Naive thymus-derived CD8-positive, alpha-beta T cell (primary cell): ENCODE measurements at places on chromosomes 6 and 20. TPM values are rescaled to one million over a fixed set of nuclear protein-coding genes. Genes with fewer than 3 reads are reported as not detected.

- DNase-seq: no peak
These were observed 594 bp downstream of the ARFGEF3 start for GRCh38 chr6:138162111-138162954.

- DNase-seq: no peak
These were observed 171.7 kb downstream of the WDR27 start for GRCh38 chr6:169529931-169530751.

- no peak for DNase-seq
These were observed 295.9 kb downstream of the PACRG start for GRCh38 chr6:163023700-163024099.

- DNase-seq: no peak
These were observed 86.7 kb upstream of the KCNQ5 start for GRCh38 chr6:72535124-72535523.

GRCh38 chr6:130945401-130945919 lies 117.6 kb downstream of the EPB41L2 start:
- DNase-seq: no peak

DNA sequence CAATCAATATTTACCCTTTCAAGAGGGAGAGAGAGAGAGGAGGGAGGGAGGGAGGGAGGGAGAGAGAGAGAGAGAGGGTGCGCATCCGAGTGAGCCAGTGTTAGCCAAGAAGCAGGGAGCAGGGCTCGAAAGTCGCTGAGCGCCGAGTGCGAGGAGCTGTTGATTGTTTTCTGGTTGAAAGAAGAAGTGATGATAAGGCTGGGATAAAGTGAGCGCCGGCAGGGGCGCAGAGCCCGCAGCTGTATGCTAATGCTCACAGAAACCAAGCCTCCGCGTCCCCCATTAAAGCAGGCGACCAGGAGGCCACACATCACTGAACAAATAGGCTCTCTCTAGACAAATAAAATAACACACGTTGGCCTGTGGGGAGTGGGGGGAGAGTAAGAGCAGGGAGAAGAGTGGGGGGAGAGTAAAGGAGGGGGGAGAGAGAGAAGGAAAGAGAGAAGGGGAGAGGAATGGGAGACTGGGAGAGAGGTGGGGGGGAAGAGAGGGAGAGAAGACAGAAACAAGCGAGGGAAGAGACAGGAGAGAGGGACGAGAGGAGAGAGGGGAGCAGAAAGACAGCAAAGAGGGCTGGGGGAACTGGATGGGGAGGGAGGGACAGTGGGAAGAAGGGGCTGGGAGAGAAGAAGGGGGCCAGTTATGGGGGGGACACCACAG lies 5.0 kb upstream of the INSM1 start:
- DNase-seq: no peak

DNA sequence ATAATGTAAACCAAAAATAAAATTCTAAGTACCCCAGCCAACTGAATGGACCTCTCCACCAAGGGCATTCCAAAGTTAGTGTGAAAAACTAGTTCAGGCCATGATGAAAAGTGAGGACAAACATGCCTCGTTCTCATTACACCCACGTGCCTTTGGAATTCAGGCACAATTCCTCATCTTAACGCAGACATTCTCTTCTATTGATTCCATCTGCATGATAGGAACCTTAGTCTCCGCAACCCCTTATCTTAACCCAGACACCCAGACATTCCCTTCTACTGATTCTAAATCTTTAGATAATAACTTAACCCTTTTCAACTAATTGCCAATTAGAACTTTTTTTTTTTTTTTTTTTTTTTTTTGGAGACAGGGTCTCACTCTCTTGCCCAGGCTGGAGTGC lies 7.6 kb upstream of the SERPINB6 start:
- no peak for DNase-seq

- DNase-seq: no peak
These were observed 80.6 kb downstream of the CDYL start for GRCh38 chr6:4856785-4857184.

GRCh38 chr20:51767867-51768758 lies at the start of gene ATP9A:
Gene ATP9A (minus strand): TSS chr20:51768390. CDS start chr20:51768369, 21 bp downstream.
- no peak for DNase-seq

DNA sequence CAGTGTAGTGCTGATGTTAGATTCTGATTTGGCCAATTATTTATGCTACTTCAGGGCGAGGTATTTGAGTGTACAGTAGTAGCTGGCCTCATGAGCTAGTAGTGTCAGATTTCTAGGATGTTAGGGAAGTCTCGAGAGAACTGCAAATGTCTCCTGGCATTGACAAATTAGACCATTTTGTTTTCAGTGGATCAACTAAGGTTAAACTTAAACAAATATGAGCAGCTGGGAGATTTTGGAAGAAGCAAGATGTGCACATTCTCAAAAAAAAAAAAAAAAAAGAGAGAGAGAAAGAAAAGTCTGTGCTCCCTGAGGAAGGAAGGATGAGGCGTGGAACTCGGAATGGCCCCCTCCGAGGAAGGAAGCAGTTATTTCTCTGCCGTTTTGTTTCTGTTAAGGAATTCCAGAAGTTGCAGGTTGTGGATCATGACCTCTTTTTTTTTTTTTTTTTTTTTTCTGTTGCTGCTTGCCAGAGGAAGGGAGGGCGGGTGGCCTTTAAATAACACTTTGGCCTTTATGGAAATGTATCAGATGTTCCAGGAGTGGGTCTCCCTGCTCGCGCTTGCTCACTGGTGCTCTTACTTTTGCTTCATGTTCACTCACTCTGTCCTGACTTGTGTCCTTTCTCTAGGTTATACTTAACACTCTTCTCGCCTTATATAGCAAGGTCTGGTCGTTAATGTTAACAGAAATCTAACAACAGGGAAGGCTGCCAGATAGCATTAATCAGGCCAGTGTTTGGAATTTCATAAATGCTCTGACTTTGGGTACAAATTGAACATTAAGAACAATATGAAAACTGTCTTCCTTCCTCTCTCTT lies 124.4 kb downstream of the TCP11 start:
- no peak for DNase-seq

DNA sequence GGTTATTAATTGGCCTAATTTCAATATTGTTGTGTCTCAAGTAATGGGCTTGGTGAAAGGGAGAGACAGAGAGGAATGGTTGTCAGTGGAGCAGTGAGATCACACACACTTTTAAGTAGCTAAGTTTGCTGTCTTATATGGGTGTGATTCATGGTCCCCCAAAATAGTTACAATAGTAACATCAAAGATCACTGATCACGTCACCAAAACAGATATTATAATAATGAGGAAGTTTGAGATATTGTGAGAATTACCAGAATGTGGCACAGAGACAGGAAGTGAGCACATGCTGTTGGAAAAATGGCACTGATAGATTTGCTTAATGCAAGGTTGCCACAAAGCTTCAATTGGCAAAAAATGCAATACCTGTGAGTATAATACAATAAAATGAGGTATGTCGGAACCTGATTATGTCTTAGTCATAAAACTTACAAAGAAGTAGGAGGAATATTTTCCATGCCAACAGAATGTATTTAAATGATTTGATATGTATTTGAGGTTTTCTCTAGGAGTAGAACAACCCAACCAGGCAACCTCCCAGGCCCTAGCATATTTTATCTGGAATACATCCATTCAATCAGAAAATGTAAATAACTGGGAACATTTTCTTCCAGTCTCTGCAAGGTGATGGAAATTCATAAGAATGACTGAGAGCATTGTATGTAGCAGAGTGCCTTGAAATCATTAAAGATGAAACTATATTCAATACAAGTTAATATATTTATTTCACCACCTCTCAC lies 167.8 kb downstream of the CARMIL1 start:
- no peak for DNase-seq

GRCh38 chr20:62015540-62016288 lies 50.0 kb downstream of the TAF4 start:
- DNase-seq: peak; percentile 10

- no peak for DNase-seq
These were observed 218.6 kb downstream of the DLL1 start for GRCh38 chr6:170072246-170072645.

DNA sequence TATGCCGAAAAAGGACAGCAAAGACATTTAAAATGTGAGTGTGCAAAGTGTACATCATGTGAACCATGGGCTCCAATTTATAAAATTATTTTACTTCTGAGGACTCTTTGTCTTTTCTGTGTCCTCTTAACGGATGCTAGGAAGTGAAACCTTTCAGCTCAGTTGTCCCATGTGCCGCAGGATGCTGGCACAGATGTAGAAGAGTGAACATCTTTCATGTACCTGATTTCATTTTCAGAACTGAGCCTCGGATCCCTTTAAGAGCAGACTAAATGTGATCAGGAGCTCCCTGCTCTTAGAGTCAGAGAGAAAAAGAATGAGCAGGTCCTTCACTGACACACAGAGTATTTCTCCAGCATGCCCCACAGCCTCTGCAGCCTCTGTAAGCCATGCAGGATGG lies 27.6 kb upstream of the FUCA2 start:
- no peak for DNase-seq

Gene MROH8
- 1.9 TPM for total RNA-seq

Gene C2
- total RNA-seq: 3.8 TPM

Gene CLPSL1
- total RNA-seq: not detected

Gene SUMO4
- 5.1 TPM for total RNA-seq

Gene ACSS1
- 56.7 TPM for total RNA-seq
